Central memory CD4-positive, alpha-beta T cell (primary cell): ENCODE measurements at places on chromosomes 2 and 18.

GRCh38 chr2:177585234-177585863, 192.8 kb downstream of the AGPS start:
- DNase-seq, result no peak

GRCh38 chr2:175626796-175627195, 375.3 kb downstream of the LNPK start:
- DNase-seq, result no peak

DNA sequence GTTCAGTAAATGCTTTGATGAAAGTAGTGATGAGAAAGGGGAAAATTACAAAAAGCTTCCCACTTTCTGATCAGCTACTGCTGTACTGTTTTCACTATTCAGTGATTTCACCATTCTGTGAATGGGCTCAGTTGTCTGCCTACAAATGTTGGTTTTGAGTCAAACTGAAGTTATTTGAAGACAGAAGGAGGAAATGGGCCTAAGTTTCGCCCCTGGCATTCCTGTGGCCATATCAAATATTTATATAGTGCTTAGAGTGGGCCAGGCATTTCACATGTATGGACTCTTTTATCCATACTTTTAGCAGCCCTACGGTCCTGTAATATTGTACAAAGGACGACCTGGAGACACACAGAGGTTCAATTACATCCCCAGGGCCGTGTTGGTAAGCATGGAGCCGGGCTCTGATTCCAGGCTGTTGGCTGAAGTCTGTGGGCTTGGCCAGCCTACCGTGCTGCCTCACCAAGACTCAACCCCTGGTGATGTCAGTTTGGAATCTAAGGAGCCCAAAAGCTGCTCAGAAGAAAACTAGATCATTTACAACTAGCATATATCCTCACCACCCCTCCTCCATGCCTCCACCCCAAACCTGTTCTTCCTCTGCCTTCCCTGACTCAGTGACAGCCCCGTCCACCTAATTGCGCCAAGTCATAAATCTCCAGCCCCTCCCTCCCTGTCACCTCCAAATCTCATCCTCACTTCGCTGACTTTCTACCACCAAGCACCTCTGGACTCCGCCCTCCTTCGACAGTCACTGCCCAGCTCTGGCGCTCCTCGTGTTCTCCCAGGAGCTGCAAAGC, 10.1 kb upstream of the GRHL1 start:
- no peak for DNase-seq

DNA sequence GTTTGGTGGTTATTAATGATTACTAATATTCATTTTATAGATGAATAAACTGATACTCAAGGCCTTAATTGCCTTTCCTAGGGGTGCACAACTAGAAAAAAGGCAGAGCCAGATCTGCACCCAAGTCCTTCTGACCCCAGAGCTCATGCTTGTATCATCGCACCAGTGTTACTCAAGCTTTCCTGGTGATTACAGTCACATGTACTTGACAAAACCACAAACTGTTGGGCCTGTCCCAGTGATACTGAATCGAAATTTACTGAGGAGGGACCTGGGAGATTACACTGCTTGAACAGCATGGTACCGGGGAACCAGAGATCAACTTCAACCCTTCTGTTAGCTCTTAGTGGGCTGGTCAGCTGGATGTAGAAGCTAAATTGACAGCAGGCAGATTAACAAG, 33.7 kb downstream of the FASTKD2 start:
- no peak for DNase-seq

GRCh38 chr2:33577084-33577483, 22.0 kb downstream of the FAM98A start:
- DNase-seq, result no peak

- DNase-seq, result no peak
Observed at GRCh38 chr2:75221862-75222261, 22.5 kb upstream of the TACR1 start.

GRCh38 chr2:41329040-41329439, 718.8 kb upstream of the PKDCC start:
- DNase-seq, result no peak

DNA sequence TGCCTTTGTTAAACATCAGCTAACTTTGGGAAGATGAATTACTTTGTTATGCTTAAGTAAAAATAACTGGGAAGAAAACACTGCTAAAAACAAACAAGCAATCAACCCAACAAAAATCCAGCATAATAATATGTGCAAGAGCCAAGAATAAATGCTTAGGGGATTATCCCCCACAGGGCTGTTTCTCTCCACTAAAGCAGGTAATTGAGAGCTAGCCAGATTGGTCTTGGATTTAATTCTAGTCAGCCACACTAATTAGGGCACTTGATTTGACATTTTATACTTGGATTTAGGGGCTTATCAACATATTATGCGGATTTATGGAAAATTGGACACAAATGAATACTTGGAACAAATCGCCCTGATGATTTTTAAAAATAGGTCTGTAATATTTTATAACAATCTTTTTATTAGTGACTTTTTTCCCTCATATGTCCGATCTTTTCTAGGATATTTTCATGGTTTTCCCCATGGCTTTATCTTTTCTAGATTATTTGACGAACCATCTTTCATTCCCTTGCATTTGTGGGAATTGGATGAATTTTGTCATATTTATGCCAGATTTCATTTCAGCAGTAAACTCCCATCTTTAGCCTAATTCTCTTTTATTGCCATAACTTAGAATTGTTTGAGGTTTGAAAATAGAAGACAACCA, 199.1 kb upstream of the NXPH2 start:
- no peak for DNase-seq

DNA sequence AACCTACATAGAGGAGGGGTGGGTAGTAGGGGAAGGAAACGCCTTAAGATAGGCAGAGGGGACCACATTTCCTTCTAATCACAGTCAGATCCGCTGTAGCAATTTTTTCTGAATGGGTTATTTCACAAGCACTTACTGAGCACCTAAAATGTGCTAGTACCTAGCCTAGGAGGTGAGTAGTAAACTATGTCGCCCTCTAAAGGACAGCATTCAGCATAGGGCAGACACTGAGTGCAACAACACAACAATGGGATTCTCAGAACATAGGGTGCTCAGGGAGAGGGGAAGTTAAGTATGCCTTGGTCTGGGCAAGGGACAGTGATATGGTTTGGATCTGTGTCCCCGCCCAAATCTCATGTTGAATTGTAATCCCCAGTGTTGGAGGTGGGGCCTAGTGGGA, 166.1 kb upstream of the RAB6C start:
- no peak for DNase-seq

DNA sequence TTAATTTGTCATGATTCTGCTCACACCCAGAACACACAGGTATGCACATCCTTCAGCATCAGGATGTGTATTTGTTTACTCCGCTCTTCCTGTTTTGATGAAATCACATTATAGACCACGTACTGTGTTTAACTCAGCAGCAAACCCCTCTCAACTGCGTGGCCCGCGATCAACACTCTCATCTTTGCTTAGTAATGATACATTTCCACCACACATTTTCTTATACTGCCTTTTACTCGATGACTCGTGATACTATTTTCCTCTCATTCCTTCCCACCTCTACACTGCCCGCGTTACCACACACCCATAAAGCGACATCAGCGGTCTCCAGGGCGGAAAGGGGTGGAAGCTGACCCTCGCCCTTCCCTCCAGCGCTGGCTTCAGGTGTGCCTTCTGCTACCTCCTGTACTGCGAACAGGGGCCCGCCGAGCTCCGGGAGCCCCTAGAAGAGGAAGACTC, 1.3 kb downstream of the NETO1 start:
- DNase-seq, result no peak

GRCh38 chr2:10008809-10009176, 34.6 kb upstream of the KLF11 start:
- no peak for DNase-seq

- no peak for DNase-seq
Observed at GRCh38 chr18:55588111-55588869, at the start of gene TCF4. TSS of gene TCF4 (minus strand) at chr18:55588192. CDS start at chr18:55587116, 1,076 bp downstream.

DNA sequence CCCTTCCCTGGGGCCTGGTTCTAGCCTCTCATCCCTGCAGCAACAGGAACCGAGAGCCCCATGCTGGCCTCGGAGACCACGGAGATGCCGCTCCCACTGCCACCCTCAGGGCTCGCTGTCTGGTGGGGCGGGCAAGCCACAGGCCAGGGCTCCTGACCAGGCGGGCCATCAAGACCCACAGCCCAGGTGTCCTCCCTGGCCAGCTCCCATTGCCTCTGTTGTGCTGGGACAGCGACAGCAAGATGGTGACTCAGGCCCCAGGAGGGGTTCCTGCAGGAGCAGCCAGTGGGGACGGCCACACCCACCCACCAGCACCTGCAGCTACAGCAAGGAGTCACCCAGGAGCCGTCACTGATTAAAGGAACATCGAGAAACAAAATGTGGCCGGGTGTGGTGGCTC, 7.4 kb downstream of the KLHL30 start:
- no peak for DNase-seq
